ENCODE measurements at places on chromosomes 7 and 10.

- DNase-seq: no peak
Measured at GRCh38 chr7:1661461-1661860, 8.6 kb upstream of the ELFN1 start.

DNA sequence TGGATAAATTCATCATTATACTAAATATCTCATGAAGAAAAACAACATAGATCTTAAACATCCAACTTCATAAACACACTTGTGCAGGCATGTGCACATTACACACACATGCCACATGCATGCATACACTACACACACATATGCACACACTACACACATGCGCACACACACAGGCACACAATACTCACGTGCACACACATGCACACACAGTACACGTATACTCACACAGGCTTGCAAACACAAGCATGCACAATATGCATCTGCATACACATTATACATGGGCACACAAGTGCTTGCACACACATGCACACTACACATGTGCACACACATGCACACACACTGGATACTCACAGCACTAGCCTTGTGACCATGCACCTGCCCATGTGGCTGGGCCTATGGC, 105.2 kb downstream of the ADARB2 start:
- DNase-seq: no peak

DNA sequence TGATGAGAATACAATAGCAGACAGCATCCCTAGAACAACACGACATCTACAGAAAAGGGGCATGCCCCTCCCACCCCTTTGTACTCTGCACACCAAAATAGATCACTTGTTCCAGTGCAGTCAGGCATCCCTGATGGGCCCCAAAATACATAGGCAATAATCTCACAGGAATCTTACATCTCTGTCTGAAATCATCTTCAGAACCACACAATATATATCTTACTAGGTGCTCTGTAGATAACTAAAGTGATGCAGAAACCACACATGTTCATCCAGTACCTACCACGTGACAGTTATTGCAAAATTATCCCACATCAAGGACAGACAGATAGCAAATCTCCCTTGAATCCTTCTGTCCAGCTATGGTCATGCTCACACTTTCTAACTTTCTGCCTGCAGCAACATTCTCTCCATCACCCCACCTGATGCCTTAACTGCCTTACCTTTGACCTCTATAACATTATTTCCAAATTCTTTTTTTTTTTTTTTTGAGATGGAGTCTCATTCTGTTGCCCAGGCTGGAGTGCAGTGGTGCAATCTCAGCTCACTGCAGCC, 30.7 kb downstream of the ST8SIA6 start:
- no peak for DNase-seq

GRCh38 chr7:119578116-119578515, 694.9 kb upstream of the KCND2 start:
- no peak for DNase-seq

DNA sequence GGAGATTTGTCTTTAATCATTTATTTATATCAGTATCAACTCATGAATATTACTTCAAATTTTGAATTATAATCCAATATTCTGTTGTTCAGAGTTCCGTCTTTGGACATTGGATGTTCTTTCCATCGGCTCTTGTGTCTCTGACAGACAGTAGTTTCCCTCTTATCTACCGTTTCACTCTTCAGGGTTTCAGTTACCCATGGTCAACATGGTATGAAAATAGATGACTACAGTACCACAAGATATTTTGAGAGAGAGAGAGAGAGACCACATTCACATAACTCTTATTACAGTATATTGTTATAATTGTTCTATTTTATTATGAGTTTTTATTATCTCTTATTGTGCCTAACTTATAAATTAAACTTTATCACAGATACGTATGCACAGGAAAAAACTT, 6.8 kb downstream of the SHTN1 start:
- DNase-seq: no peak

- no peak for DNase-seq
Measured at GRCh38 chr10:67670401-67670800, 25.6 kb downstream of the CTNNA3 start.

GRCh38 chr7:81845744-81846241, 75.9 kb upstream of the HGF start:
- no peak for DNase-seq

DNA sequence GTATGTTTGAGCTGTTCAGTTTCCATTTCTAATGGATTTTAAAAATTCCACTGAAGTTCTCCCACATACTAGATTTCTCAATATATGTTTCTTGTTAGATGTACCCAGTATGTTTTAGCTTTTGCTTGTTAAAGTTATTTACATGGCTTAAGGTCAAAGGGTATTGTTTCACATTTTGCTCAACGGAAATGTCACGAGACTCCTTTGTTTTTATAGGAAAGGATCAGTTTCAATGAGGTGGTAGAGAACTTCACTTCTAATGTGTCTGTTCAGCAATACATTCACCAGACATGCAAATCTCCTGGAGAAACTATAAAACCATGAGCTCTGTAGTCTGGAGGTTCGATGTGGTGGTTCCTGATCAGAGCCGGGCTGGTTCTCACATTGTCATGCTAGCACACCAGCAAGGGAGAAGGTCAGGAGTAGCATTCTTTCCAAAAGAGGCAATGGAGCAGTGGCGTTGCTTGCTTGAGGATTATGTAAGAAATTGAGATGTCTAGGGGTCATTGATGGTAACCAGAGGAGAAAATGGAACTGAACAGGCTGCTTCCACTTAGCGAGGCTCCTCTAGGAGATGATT, 114.0 kb downstream of the RAB18 start:
- no peak for DNase-seq

- no peak for DNase-seq
Measured at GRCh38 chr10:45001381-45002148, 842 bp downstream of the ZNF22 start.

DNA sequence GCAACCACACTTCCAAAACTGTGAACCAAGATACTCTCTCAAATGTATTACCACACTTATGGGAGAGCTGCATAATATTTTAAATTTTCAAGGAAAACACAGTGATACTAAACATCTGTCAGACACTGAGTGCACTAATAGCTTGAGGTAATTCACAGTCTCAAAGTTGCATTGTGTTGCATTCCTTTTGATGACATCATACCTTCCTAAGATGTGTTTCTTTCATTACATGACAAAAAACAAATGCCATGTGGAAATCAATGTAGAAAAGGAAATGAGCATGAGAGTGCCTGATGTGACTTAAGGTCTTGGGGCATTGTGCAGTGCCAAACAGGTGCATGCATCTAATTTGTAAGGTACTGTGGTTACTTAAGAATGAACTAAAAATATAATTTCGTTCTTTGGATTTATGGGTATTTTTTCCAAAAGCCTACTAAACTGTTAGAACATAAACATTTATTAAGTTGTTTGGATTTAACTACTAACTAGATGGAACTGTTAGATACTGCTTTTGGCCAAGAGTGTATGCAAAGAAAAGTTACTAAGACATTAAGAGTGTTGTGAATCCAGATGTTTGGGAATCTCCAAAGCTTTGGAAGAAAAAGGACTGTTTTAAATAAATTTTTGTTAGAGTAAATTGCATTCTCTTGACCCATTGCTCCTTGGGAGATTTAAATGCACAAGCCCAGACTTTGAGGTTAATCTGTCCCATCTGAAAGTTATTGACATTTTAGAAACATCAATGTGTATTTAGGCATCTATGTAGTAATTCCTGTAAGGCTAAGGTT, 496.2 kb upstream of the SEMA3D start:
- DNase-seq: no peak

GRCh38 chr7:128703609-128704241, 31.6 kb downstream of the GARIN1A start:
- no peak for DNase-seq

- DNase-seq: no peak
Measured at GRCh38 chr10:126937026-126937425, 31.8 kb downstream of the DOCK1 start.

GRCh38 chr10:78547397-78547796, 513.7 kb downstream of the RPS24 start:
- DNase-seq: no peak

GRCh38 chr10:86102451-86102850, 264.1 kb downstream of the GRID1 start:
- no peak for DNase-seq

DNA sequence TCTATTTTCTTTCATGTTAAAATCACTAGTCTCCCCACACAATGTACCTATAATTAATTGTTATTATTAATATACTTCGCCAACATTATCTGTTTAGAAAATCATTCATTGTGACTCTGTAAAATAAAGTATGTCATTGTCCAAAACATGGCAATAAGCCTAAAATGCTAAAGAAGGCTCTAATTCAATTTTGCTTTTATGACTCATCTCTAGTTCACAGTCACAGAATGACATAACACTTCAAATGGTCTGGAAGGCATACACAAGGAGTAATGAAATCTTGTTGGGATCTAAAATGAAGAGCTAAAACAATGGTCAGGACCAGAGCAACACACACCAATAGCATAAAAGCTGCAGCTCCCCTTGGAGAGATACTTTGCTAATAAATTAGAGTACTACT, 505.8 kb downstream of the GPAM start:
- no peak for DNase-seq

GRCh38 chr10:46515793-46516192, 40.7 kb downstream of the GPRIN2 start:
- DNase-seq: no peak

- DNase-seq: no peak
Measured at GRCh38 chr10:42836771-42837468, 54.3 kb downstream of the BMS1 start.

GRCh38 chr10:35463105-35463867, 127.0 kb downstream of the CCNY start:
- no peak for DNase-seq

- no peak for DNase-seq
Measured at GRCh38 chr7:19675816-19676215, 33.0 kb downstream of the POLR1F start.

DNA sequence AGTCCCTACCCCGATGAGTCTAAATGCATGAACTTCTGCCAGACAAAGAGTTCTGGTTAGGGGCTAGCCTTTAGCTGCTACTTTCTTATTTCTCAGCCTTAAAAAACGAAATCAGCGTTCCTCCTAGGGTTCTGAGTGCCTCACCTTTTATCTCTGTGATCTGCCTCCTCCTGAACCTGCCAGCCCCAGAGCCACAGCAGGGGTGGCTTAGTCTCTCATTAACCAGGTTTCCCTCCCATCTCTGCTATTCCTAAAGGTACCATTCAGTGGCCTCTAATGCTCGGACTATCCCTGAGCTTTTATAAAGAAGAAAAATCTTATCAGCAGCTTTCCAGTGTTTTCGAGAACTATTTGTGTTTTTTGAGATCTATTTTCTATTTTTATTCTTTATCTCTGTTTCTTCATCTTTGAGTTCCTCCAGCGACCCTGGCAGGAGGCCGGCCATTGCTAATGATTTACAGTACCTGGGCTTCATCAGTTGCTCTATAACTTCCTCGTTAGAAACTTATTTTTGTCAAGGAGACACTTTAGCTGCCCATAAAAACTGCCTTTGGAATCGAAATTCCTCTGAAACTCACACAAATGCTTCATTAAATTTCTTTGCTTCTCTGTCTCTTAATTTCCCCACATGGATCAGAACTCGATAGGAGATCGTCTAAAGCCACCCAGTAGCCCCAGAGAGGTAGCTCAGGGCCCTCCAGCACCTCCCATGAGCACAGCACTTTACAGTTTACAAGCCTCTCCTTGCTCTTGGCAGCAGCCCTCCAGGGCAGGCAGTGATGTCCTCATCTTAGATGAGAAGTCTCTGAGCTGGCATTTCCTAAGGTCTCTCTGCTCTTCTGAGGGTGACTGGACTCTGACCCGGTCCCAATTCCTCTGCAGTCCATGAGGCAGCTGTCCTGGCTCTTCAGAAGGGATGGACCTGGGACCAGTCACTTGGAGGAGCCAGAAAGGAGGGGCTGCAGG, 149.1 kb downstream of the EBF3 start:
- DNase-seq: no peak

GRCh38 chr7:42745357-42746059, 166.4 kb downstream of the C7orf25 start:
- no peak for DNase-seq

DNA sequence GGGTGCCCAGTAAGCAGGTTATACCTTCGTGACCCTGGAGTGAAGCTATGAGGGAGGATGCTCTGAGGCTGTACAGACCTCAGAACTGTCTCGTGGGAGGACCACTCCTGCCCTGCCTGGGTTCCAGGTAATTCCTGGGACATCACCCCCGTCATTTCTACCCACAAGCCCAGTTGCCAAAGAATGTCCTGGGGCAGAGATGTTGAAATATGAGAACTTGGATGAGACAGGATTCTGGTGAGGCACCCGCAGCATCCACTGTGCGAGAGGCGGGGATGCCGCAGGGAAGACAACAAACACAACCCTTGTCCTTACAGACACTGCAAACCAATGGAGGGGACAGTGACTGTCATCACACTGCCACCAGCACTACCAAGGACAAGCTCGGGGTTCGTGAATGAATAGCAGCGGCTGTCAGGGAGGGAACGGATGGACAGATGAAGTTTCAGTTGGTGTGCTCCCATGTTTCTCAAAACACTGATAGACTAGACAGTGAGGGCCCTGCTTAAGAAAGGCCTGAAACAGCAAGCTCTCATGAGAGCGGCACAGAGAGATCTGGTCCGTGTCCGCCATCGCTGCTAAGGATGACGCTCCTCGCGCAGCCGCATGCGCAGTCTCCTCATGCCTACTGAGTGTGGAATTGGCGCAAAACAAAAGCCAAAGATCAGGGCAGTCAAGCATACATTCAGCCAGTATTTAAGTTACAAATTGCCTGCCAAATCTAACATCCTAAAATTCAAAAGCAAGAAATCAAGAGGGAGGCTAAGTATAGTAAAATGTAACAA, 82.0 kb upstream of the RHEB start:
- DNase-seq: no peak

DNA sequence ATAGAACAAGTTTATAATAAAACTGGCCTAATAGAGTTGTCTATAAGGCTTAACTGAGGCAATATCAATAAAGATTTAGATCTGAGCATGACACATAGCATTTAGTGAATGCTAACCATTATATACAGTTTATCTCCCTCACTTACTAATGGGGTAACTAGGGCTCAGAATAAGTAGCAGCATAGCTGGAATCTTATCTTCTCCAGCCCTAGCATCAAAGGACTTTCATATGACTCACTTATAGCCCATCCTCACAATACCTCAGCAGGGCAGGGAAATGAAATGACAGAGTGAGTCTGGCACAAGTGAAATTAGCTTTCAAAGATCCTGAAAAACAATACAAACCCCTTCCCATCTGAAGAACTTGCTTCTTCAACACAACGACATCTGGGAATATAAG, 362.9 kb downstream of the KIF20B start:
- DNase-seq: no peak

- no peak for DNase-seq
Measured at GRCh38 chr7:5550385-5550784, 126.8 kb upstream of the TNRC18 start.

- no peak for DNase-seq
Measured at GRCh38 chr10:95457319-95457886, 103.8 kb downstream of the SORBS1 start.
